GM13977 (cell line): ENCODE measurements at places on chromosomes 11 and 22.

- no peak for DNase-seq
Measured at GRCh38 chr11:45170484-45170883, 24.0 kb downstream of the PRDM11 start.

- no peak for DNase-seq
Measured at GRCh38 chr11:291281-292210, 2.6 kb downstream of the PGGHG start.

DNA sequence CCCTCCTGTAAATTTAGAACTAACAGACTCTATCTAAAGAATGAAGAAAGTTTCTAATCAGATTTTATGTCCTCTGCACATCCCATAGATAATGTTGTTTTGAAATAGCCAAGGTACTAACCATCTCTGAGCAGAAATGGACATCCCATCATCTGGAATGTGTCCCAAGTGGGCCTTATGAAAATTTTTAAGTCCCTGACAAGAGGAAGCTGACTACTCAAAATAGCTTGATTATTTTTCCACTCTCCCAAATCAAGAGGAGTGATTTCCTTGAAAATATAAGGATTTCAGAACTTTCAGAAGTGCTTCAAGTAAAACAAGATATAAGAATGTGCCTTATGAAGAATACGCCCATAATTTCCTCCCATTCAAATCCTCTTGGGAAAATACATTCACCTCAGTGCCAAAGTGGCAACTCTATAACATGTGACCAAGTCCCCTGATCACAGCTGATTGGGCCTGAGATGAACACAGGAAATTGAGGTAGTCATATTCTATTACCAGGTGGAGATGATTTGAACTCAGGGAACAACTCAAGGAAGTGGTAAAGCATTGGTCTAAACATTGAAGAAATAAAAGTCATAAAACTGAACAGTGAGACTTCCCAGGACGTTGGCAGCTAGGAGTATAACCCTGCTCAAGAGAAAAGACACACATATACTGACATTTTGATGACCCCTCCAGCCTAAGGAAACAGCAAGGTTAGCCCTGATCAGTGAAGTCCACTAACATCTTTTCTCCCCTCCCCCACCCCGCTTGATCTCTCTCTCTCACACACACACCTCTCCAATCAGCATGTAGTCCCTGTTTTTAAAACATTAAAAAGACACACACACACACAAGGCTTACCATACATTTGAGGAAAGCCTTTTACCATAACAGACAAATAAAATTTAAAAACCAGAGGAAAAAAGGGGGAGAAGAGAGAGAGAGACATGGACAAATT is 70.8 kb upstream of the TEAD1 start:
- DNase-seq, result no peak

DNA sequence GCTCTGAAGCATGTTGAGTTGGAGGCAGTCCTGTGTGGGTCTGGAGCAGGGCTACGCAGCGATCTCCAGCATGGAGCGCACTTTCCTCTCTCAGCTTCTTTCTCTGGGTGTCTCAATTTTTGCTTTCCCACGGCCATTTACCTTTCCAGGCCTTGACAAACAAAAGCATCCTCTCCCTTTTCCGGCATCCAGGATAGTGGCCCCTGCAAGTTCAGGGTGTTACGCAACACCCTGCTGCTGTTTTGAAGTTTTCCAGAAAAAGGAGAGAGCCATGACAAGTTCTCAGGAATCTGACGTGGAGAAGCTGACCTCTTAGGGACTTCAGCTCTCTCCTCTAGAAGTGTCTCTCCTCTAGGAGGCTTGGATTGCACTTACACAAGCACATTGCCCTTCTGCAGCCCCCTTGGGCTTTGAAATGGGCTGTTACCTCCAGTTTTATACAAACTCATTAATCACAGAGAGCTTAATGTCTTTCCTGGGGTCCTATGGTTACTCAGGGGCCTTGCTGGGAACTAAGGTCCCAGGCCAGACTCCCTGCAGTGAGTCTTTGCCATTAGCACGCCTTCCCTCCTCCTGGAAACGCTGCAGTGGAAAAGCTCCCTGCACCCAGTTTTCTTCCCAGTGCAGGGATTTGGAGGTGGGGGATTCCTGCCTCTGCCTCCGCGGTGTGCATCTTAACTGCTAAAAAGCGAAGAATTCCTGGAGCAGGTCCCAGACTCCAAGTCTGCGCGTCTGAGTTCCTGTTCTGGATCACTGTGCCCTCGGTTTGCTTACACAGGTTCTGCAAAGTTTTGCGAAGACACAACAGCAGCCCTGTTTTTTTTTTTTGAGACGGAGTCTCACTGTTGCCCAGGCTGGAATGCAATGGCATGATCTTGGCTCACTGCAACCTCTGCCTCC is 80.4 kb downstream of the BARX2 start:
- no peak for DNase-seq

DNA sequence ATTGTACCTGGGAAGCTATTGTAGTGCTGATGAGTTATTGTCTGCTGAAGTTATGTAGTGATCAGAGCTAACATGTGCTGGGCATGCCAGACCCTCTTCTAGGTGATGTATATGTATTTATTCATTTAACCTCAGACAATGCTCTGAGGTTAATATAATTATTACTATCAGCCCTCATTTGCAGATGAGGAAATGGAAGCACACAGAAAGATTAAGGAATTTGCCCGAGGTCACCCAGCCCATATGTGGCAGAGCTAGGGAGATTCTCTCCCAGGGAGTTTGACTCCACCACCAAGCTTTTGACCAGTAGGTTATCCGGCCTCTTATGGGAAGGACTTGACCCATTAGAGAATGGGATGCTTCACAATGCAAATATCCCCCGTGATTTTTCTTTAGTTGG is 114.2 kb upstream of the NAV2 start:
- no peak for DNase-seq

GRCh38 chr11:74055938-74056337 is 47.1 kb upstream of the UCP3 start:
- DNase-seq, result no peak

- DNase-seq, result no peak
Measured at GRCh38 chr11:65129649-65130441, 4.5 kb downstream of the SYVN1 start.

GRCh38 chr11:61601512-61601911 is 20.6 kb upstream of the SYT7 start:
- no peak for DNase-seq

DNA sequence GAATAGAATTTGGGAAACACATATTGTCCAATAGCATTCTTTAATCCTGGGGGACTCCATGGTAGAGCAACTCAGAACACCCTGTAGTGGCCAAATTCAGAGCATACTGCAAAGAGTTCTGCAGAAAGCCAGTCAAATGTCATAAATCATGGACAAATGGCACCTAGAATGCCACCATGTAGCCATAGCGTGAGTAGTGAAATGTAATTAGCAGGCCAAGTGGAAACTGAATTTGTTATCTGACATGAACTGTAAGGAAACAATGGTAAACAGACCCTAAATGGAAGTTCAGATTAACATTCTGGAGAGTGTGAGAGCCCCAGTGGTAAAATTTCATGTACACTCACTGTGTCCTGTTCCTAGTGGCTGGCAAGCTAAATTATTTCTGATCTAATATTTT is 7.0 kb upstream of the PRSS23 start:
- DNase-seq, result no peak

GRCh38 chr22:44930016-44930710 is 79.6 kb downstream of the PHF21B start:
- no peak for DNase-seq

- no peak for DNase-seq
Measured at GRCh38 chr11:117489999-117490679, 162.5 kb downstream of the CEP164 start.

DNA sequence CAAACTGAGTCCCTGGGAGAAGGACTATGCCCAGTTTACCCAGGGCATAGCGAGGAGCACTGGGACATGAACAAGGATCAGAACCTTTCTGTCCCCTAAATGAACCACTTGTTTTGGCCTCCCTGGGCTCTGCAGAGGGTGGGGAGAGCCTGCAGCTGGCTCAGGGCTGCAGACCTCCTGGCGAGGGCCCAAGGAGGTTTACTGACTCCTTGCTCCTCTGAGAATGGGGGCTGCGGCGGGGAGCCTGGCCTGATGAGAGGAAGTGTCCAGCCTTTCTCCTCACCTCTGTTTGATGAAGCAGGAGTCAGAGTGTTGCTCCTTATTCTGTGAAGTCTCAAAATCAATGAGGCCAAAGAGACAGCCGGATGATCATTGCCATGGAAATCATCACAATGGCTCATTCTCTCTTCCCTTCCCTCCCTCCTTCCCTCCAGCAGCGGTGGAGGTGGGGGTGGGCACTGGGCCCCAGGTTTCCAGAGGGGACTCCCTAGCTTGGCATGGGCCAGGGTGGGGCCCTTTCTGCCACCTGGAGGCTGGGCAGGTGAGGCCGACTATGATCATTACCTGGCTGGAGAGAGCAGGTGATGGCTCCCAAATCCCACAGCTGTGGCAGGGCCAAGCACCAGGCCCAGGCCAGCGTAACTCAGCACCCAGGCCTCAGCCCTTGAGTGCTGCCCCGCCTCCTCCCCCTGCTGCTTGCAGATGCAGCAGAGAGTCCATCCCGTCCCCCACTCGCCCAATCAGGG is 169.7 kb downstream of the CEP164 start:
- no peak for DNase-seq

- peak; percentile 72 for DNase-seq
Measured at GRCh38 chr11:46896719-46897406, 21.5 kb downstream of the LRP4 start.

- DNase-seq, result no peak
Measured at GRCh38 chr11:119091178-119091577, 6.5 kb downstream of the HMBS start.

GRCh38 chr11:114265122-114265878 is 30.9 kb upstream of the NNMT start:
- no peak for DNase-seq

- DNase-seq, result no peak
Measured at GRCh38 chr11:100719362-100719761, 32.3 kb downstream of the ARHGAP42 start.
